ENCODE measurements at places on chromosomes 6 and 20. TPM values are rescaled to one million over a fixed set of nuclear protein-coding genes. Genes with fewer than 3 reads are reported as not detected.
A peak's percentile ranks its signal among the peaks of the same experiment; 100 is the strongest.

The PLTP gene
- total RNA-seq: 61.0 TPM

The MAFB gene
- total RNA-seq: 1.6 TPM

The AIG1 gene
- total RNA-seq: 21.4 TPM

The AHI1 gene
- total RNA-seq: 27.6 TPM

The TGM3 gene
- 0.43 TPM for total RNA-seq

The HLA-DOB gene
- total RNA-seq: 0.28 TPM

The BCAS4 gene
- total RNA-seq: 7.3 TPM

- DNase-seq: no peak
- no peak overlapping the region for H3K27ac ChIP-seq
- peaks cover 33% of the 10 kb centered on the region for H3K27me3 ChIP-seq
- peaks cover 5% of the 10 kb centered on the region for H3K4me1 ChIP-seq
Observed at GRCh38 chr6:16174416-16175078, 45.7 kb downstream of the MYLIP start.

GRCh38 chr6:28884423-28885131 is 39.2 kb downstream of the TRIM27 start:
- no peak for DNase-seq
- H3K27me3 ChIP-seq: peaks cover 28% of the 10 kb centered on the region
- H3K4me3 ChIP-seq: no peak overlapping the region
- H3K4me1 ChIP-seq: peaks cover 14% of the 10 kb centered on the region
- no peak overlapping the region for H3K27ac ChIP-seq

- no peaks in the 10 kb centered on the region for H3K4me1 ChIP-seq
- no peaks in the 10 kb centered on the region for H3K36me3 ChIP-seq
- H3K27ac ChIP-seq: no peak overlapping the region
- H3K27me3 ChIP-seq: no peaks in the 10 kb centered on the region
Observed at GRCh38 chr6:17589406-17590096, 10.6 kb upstream of the FAM8A1 start.

DNA sequence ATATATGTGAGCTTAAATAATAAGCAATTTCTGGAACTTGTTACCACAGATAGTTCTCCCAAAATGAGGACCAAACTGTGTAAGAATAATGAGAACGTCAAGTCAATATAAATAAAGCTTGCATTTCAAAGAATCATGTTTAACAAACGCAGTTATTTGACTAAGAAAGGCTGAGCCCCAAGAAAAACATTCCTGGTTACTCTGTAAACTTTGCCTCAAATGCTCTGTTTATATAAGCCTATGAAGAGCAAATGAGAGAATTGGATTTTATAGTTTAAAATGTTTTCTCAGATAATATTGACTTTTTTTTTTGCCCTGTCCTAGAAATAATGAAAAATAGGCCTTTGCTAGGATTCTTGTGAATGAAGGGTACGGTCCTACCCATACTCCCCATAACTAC is 81.3 kb downstream of the C6orf52 start:
- H3K27ac ChIP-seq: no peak overlapping the region
- no peaks in the 10 kb centered on the region for H3K27me3 ChIP-seq
- H3K36me3 ChIP-seq: no peaks in the 10 kb centered on the region
- no peak overlapping the region for H3K4me3 ChIP-seq

DNA sequence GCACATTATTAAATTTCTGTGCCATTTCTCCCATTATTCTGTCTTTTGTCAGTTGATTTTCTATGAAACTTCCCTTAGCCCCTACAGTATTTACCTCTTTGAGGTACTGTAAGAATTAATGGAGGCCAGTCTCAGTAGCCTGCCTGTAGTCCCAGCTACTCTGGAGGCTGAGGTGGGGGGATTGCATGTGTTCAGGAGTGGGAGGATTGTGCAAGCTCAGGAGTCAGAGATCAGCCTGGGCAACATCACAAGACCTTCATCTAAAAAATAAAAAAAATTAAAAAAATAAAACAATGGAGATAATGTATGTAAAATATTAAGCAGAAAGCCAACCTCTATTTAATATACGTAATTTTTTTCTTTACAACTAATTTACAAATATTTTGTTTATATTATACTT is 77.8 kb downstream of the OR2B2 start:
- peaks cover 11% of the 10 kb centered on the region for H3K36me3 ChIP-seq
- peak overlapping the region; percentile 8 for H3K27ac ChIP-seq
- peak overlapping the region; percentile 48 for H3K4me3 ChIP-seq
- H3K27me3 ChIP-seq: peaks cover 6% of the 10 kb centered on the region

GRCh38 chr6:74000666-74001490 is 304.9 kb downstream of the CD109 start:
- no peak overlapping the region for H3K4me3 ChIP-seq
- no peaks in the 10 kb centered on the region for H3K36me3 ChIP-seq
- H3K27ac ChIP-seq: no peak overlapping the region
- H3K27me3 ChIP-seq: no peaks in the 10 kb centered on the region
- DNase-seq: no peak

- H3K36me3 ChIP-seq: no peaks in the 10 kb centered on the region
- H3K27me3 ChIP-seq: no peaks in the 10 kb centered on the region
- H3K4me3 ChIP-seq: no peak overlapping the region
- H3K27ac ChIP-seq: no peak overlapping the region
- no peak for DNase-seq
Observed at GRCh38 chr6:81144346-81144745, 608.1 kb downstream of the TENT5A start.

DNA sequence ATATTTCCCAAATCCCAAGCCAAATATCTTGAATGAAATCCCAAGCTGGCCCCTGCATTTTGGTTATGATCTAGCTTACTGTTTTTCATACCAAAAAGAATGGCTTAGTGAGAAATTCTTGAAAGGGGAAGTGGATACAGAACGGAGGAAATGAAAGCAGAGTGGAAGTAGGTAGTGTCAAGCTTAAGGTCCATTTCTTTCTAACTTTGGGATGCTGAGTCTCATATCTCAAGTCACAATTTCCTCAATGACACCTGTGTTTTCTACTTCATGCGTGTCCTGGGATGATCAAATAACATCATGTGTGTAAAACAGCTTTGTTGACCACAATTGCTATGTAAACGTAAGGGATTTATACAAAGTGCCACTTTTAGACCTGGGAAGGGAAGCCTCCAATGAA is 238.8 kb upstream of the SLC35B3 start:
- no peaks in the 10 kb centered on the region for H3K4me1 ChIP-seq
- no peak overlapping the region for H3K27ac ChIP-seq
- H3K27me3 ChIP-seq: no peaks in the 10 kb centered on the region
- no peak for DNase-seq

DNA sequence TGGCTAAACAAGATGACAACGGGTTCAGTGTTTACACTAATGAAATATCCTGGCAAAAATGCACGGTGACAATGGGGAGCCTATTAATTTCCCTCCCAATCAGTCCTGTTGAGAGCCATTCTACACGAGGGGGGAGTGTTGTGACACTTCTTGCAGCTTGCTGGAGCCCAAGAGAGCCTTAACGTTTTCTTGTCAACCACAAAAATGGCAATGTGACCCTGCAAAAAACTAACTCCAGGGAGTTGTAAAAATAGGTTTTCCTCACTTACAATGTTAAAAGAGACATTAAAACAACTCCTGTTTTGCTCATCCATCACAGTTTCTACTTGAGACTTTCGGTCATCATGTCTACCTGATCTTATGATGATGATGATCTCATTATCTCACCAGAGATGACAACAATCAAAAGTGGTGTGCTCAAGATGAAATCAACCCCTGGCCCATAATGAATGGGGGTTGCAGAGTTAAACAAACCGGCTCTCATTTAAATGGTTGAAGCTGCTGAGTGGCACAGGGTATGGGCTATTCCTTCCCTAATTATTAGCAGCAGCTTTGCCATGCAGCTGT is 57.9 kb downstream of the GJA10 start:
- no peak overlapping the region for H3K4me3 ChIP-seq

DNA sequence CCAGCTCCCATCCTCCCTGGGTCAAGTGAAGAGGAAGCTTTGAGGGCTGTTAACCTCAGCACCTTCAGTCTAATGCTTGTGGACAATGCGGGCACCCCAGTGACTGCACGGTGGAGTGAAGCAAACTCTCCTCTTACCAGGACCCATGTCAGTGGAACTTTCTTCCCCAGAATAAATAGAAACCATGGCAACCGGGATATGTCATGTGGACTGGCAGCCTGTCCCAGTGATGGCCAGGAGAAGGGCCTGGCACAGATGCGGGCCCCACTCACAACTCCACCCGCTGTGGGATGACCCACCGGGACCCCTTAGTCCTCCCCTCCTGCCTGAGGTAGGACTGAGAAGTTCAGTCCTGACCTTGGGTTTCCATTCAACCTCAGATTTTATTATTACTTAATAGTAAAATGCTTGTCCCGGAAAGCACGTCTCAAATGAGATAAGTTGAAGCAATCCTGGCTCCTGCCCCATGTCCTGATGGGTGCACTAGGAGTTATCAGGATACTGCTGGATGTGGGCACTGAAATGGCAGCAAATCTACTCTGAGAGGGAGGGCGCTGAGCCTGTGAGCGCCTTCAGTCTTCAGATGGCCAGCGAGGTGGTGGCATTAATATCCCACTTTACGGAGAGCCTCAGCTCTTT is 23.5 kb downstream of the TOX2 start:
- H3K27ac ChIP-seq: no peak overlapping the region
- no peaks in the 10 kb centered on the region for H3K36me3 ChIP-seq
- H3K4me3 ChIP-seq: no peak overlapping the region
- DNase-seq: no peak
- peaks cover 2% of the 10 kb centered on the region for H3K27me3 ChIP-seq

GRCh38 chr6:27156874-27157458 is 90.5 kb upstream of the PRSS16 start:
- no peak overlapping the region for H3K27ac ChIP-seq
- peak overlapping the region; percentile 73 for H3K4me3 ChIP-seq
- peaks cover 33% of the 10 kb centered on the region for H3K27me3 ChIP-seq
- no peak for DNase-seq
- H3K36me3 ChIP-seq: no peaks in the 10 kb centered on the region
- peaks cover 30% of the 10 kb centered on the region for H3K4me1 ChIP-seq

GRCh38 chr6:3299221-3299620 is 40.5 kb downstream of the PSMG4 start:
- H3K27me3 ChIP-seq: peaks cover 2% of the 10 kb centered on the region
- DNase-seq: no peak
- no peak overlapping the region for H3K27ac ChIP-seq
- H3K4me3 ChIP-seq: no peak overlapping the region
- peaks cover 14% of the 10 kb centered on the region for H3K4me1 ChIP-seq

DNA sequence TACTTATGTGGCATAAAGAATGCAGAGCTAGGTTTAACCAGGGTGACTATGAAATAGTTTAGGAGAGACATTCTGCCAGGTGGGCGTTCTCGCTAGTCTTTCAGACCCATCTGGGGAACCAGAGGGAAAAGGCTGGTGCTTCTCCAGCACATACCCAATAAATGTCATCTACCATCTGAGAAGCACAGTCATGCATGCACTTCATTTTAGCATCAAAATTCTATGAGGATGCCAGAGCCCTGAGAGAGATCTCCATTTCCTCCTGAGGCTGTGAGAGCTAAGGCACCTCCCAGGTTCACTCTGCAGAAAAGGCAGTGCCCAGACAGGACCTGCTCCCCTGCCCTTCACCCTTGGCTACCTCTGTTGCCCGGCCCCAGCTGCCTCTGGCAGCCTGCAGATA is 231.7 kb upstream of the PRND start:
- H3K4me3 ChIP-seq: no peak overlapping the region
- no peaks in the 10 kb centered on the region for H3K36me3 ChIP-seq
- no peak for DNase-seq
- no peaks in the 10 kb centered on the region for H3K27me3 ChIP-seq

DNA sequence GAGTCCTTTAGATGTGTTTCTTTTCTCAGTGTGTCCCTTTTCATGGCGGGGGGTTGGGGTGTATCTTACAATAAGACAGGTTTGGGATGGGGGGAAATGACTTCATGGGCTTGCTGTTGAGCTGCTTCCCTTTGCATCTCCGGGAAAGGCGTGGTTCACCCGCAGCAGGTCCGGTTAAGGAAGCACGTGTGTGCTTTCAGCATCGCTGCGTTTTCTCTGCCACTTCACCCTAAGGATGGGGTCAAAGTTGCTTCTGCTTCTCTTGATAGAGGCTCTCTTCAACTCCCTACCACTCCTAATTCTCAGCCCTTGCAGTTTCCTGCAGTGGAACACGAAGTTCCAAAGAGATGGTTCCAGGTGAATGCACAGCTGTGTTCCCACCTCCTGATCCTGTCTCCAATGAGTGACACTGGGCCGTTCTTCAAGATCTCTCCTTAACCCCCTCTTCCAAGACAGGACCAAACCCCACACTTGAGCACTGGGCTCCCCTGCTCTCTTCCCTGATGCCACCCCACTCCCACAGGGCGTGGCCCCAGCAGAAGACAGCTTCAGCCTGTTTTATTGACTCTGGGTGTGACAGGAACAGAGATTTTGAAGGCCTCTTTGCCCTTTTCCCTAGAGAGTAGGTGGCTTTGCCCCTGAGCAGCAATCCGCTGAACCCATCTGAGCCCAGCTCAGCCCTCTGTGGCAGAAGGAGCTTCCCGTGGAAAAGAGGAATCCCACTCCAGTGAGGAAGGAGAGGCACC is 85.2 kb downstream of the PLEKHG1 start:
- H3K4me1 ChIP-seq: no peaks in the 10 kb centered on the region
- no peak for DNase-seq
- H3K4me3 ChIP-seq: no peak overlapping the region

DNA sequence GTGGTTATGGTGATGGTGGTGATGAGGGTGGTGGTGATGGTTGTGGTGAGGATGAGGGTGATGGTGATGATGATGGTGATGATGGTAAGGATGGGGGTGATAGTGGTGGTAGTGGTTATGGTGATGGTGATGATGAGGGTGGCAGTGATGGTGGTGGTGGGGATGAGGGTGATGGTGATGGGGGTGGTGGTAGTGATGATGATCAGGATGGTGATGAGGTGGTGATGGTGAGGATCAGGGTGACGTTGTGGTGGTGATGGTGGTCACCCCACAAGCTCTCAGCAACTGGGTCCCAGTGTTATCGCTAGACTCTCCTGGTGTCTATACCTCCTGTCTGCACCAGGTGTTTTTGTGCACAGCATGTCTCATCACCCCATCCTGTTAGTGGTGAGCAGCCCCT is 85.0 kb downstream of the TMEM242 start:
- H3K4me3 ChIP-seq: no peak overlapping the region
- peaks cover 22% of the 10 kb centered on the region for H3K4me1 ChIP-seq
- no peak for DNase-seq
- H3K27me3 ChIP-seq: peaks cover 62% of the 10 kb centered on the region
- H3K36me3 ChIP-seq: peaks cover 2% of the 10 kb centered on the region
- no peak overlapping the region for H3K27ac ChIP-seq

DNA sequence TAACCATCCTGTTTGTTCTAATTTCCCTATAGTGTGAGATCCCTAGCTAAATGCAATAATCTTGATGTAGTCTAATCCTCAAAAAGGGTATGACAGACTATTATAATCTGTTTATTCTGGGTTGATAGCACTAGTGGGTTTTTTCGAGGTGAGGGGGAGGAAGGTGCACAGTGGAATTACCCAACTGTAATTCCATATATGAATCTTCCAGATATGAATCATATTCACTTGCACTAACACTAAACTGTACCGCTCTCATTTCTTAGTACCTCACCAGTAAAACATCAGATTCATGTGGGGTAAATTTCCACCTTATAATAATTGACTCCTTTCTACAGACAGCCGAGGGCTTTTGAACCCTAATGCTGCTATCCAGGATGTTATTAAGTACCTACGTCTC is 16.5 kb downstream of the NCOA7 start:
- no peak overlapping the region for H3K4me3 ChIP-seq
- H3K27ac ChIP-seq: no peak overlapping the region
- H3K27me3 ChIP-seq: no peaks in the 10 kb centered on the region
- peaks cover 8% of the 10 kb centered on the region for H3K4me1 ChIP-seq
- no peaks in the 10 kb centered on the region for H3K36me3 ChIP-seq

GRCh38 chr6:56684342-56685101 is 41.8 kb upstream of the DST start:
- no peak for DNase-seq
- H3K4me3 ChIP-seq: no peak overlapping the region
- H3K27ac ChIP-seq: no peak overlapping the region
- no peaks in the 10 kb centered on the region for H3K27me3 ChIP-seq
- no peaks in the 10 kb centered on the region for H3K4me1 ChIP-seq

Measured in neural crest cell (in vitro differentiated cells).